Central memory CD4-positive, alpha-beta T cell (primary cell): ENCODE measurements at places on chromosomes 12 and 14.

DNA sequence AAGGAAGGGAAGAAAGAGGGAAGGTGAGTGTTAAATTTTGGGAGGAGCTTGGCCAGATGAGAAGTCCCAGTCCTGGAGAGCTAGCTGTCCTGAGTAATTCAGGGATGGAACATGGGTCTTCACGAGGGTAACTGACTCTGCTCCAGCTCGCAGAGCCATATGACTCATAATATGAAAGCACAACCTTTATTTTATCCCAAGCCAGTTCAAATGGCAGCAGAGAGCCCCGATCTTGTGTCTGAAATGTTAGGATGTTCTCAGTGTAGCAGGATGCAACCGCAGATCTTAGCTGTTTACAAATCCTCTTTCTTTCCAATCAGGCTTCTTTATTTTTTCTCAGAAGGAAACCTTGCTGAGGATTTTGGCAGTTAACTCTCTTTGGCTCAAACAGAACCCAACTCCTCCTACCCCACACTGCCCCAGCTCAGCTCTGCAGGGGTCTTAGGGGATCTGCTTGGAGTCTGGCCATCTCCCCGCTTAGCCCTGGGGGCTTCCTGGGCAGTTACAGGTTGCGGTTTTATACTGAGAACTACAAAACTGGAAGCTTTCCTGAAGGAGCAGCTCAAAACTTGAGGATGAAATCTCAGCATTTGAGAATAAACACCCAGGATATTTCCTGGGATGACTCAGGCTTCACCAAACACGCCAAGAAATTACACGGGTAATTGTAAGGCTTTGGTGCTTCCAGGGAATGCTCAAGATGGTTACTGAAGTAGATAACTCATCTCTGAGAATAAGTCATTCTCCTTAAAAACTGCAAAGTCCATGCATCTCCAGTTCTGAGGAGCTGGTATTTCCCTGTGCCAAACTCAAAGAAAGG lies 92.5 kb downstream of the VCPKMT start:
- DNase-seq: no peak

DNA sequence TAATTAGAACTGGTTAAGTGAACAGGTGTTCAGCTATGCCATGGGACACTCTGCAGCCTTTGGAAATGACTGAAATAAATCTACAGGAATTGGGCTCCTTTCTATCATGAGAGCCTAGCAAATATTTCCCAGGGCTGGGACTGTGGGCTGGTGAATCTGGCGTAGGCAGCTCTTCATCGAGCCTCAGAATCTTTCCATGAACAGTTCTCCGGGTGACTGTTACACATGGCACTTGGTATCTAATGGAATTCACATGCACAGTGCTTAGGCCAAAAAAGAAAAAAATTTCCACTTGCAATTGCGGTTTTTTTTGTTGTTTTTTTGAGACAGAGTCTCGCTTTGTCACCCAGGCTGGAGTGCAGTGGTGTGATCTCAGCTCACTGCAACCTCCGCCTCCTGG lies 32.1 kb downstream of the PRKAB1 start:
- no peak for DNase-seq

- DNase-seq: no peak
Observed at GRCh38 chr12:111100003-111100402, 179.6 kb upstream of the MYL2 start.

DNA sequence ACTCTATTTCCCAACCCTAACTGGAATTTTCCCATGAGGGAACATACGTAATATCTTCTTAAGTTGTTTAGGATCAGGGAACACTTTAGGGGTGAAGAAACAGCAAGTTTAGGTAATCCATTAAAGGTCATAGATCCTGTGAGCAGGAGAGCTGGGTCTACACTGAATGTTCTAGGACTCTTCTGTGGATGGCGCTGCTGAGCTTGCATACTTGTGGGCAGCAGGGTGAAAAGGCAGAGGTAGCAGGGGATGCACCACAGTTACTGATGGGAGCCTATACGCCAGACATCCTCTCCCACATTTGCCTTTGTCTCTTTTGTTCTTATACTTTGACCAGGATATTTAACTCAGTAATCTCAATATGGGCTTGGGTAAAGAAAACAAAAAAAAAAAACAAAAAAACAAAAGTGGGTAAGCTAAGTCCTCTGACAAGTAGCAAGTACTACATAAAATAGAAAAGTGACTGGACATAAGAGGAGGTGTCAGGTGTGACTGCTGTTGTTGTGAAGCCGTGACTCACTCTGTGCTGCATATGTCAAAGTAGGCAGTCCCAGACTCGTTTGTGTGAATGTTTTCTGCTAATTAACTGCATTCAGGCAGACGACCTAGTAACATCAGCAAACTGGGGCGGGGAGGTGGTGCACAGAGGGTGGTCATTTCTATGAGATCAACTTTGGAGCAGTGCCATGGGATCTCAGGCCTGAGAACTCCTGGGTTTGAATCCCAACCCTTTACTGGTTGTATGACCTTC lies 31.6 kb downstream of the NEUROD4 start:
- DNase-seq: no peak

DNA sequence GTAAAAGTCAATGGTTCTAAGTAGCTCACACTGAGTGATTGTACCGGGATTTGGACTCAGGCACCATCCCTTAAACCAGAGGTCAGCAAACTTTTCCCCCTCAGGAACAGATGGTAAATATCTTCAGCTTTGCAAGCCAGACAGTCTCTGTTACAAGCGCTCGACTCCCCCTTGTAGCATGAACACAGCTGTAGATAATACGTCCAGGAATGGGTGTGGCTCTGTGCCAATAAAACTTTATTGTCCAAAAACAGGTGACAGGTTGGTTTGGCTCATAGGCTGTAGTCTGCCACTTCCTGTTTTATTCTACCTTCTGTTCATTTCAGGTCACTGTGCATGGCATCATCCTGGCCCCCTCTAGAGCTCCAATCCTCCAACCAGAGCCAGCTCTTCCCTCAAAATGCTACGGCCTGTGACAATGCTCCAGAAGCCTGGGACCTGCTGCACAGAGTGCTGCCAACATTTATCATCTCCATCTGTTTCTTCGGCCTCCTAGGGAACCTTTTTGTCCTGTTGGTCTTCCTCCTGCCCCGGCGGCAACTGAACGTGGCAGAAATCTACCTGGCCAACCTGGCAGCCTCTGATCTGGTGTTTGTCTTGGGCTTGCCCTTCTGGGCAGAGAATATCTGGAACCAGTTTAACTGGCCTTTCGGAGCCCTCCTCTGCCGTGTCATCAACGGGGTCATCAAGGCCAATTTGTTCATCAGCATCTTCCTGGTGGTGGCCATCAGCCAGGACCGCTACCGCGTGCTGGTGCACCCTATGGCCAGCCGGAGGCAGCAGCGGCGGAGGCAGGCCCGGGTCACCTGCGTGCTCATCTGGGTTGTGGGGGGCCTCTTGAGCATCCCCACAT lies 7.6 kb downstream of the BDKRB1 start:
- DNase-seq: no peak

GRCh38 chr12:122859303-122860039 lies 24.2 kb downstream of the HIP1R start:
- no peak for DNase-seq

GRCh38 chr12:89976866-89977265 lies 268.2 kb upstream of the ATP2B1 start:
- DNase-seq: no peak
